ENCODE measurements at places on chromosomes 5 and 9.
A peak's percentile ranks its signal among the peaks of the same experiment; 100 is the strongest.

DNA sequence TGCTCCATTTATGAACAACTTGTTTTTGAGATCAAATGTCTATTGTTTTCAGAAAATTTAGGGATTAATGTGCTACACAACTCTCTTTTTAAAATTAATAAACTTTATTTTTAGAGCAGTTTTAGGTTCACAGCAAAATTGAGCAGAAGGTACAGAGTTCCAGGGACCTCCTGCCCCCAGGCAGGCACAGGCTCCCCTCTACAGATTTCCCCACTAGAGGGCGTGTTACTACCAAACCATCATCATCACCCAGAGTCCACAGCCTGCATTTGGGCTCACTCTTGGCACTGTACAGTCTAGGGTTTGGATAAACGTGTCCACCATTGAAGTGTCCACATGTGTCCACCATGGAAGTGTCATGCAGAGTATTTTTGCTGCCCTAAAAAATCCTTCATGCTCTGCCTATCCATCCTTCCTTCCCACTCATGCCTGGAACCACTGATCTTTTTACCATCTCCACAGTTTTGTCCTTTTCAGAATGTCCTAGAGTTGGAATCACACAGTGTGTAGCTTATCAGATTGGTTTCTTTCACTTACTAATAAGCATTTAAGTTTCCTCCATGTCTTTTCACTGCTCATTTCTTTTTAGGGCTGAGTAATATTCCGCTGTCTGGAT, 61.7 kb downstream of the MRPL36 start:
- DNase-seq = peak; percentile 5

DNA sequence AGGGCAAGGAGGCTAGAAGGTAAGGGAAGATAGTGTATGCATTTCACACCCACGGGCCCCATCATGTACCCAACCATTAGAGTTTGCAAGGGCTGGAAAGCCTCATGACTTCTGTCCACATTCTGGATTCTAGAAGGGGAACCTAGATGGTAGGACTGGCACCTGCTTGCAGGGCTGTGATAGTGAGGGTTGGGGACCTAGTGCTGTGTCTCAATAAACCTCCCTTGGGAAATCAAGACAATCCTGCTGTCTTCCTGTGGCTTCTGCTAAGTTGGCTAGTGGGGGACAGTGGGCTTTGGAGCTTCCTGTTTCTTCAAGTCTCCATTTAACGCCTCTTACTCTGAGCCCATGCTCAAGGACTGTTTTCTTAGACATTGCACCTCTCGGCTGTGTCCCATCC, 43.6 kb upstream of the SYNPO start:
- no peak for DNase-seq

DNA sequence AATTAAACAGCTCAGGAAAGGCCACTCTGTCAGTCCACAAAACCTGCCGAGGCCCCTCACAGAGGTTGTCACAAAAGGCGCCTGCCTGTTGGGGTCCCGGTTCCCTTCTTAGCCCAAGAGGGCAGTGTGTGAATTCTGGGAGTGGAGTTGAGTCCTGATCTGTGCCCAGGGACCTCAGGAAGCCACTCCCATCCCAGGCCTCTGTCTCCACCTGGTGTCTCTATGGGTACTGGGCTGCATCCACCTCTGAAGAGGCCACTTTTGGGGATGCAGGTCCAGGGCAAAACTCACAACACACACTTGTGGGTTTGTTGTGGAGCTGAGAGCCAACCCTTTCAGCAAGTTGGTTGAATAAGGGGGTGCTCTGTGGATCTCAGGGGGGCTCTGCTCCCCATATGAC, 74.3 kb upstream of the STXBP1 start:
- no peak for DNase-seq

DNA sequence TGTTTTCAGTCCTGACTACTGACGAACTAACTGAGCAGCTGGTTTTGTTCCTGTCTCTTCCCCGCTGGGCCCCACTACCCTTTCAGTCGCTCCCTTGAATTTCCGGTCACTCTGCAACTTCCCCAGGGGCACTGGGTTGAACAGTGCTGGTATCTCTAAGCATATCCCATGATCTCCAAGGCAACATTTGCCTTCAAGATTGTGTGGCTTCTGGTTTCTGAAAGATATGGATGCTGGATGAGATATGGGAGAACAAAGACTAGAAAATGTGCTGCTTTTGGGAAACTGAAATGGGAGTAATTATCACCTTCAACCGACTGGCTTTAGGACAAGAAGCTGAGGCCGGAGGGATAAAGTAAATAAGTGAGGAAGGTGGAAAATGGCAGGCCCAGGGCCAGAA, 258.2 kb upstream of the PIK3R1 start:
- no peak for DNase-seq
